ENCODE measurements at places on chromosomes 5 and 9.
A peak's percentile ranks its signal among the peaks of the same experiment; 100 is the strongest.

- DNase-seq, result peak; percentile 92
These were observed at the start of gene MOB3B for GRCh38 chr9:27529316-27530278. Gene MOB3B, minus strand, starts transcription at chr9:27529814. Its CDS starts 74,264 bp downstream, at chr9:27455550.

DNA sequence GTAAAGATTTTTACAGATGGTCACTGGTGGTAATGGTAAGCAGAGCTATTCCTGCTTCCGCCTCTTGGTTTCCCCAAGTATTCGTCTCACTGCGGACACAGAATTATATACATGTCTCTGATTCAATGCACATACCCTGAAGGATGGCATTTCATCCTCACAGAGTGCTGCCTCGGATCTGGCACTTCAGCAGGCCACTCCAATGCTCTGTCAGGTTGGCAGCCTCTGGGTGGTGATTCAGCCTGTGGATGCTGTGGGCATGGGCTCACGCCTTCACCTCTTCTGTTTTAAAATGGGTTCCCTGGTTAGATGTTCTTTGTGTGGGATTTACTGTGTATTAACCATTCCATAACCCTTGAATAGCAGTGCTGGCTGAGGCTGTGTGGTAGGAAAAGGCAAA, 182.6 kb upstream of the ZNF608 start:
- no peak for DNase-seq

- DNase-seq, result no peak
These were observed 2.4 kb downstream of the CKMT2 start for GRCh38 chr5:81235287-81236072.

GRCh38 chr9:92270511-92270910, 23.0 kb downstream of the IARS1 start:
- no peak for DNase-seq

- DNase-seq, result no peak
These were observed 61.4 kb upstream of the TRIO start for GRCh38 chr5:14081791-14082190.

GRCh38 chr5:45038366-45038987, 229.7 kb downstream of the MRPS30 start:
- no peak for DNase-seq

DNA sequence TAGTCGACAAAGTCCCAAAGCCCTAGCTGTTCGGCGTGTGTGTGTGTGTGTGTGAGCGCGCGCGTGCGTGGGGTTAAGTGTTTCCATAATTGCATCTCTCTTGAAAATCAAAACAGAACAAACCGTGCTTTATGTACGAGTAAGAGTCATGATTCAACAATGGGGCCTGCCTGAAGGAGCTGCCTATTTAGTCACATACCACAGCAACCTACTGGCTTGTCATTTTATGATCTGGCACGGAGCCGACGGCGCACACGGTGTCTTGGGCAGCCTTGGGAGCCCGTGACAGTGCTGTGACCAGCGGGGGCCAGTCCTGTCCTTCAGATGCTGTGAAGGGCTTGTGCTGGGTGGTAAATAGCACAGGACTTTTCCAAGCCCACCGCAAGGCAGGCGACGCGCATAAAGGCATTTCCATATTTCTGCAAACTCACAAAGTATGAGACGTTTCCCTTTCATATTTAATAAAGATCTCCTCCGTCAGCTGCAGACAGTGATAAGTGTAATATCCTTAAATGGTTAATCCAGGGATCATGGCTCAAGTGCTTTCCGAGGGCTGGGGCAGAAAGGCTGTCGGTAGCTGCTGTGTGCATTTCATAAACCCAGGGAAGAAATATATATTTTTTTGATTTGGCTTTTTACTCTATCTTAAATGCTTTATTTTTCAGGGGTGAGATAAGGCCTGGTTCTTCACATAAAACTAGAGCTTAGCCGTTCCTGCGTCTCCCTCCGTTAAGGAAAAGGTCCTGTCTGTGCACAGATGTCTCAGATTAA, 270.2 kb upstream of the IRX1 start:
- DNase-seq, result no peak

- no peak for DNase-seq
These were observed 19.6 kb downstream of the SLC24A2 start for GRCh38 chr9:19769213-19769612.

DNA sequence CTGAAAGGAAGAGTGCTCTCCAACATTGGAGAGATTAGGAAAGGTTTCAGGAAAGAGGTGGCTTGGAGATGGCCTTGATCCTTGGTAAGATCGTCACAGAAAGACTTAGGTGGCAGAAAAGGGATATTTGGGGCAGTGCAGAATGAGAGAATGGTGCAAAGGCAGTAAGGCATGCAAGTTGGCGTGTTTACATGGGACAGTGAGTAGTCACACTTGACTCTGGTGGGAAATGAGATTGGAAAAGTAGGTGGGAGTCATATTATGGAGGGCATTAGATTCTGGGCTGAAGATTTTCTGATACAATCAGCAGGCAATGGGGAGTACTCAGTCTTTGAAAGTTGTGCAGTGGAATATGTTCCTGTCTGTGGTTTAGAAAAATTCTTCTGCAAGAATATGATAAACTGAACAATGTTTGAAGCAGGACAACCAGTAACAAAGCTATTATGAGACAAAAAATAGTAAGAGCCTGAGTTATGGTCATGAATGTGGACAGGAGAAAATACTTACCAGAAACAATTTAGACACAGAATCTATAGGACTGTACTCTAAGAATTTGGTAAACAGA, 76.2 kb upstream of the ANKRD55 start:
- DNase-seq, result no peak

- DNase-seq, result no peak
These were observed 22.8 kb upstream of the ELL2 start for GRCh38 chr5:95984287-95984938.

GRCh38 chr5:65832603-65833228, 93.7 kb upstream of the ERBIN start:
- no peak for DNase-seq

Data from posterior cingulate gyrus (tissue), 11 donors.